ENCODE measurements at places on chromosomes 1 and 21.

DNA sequence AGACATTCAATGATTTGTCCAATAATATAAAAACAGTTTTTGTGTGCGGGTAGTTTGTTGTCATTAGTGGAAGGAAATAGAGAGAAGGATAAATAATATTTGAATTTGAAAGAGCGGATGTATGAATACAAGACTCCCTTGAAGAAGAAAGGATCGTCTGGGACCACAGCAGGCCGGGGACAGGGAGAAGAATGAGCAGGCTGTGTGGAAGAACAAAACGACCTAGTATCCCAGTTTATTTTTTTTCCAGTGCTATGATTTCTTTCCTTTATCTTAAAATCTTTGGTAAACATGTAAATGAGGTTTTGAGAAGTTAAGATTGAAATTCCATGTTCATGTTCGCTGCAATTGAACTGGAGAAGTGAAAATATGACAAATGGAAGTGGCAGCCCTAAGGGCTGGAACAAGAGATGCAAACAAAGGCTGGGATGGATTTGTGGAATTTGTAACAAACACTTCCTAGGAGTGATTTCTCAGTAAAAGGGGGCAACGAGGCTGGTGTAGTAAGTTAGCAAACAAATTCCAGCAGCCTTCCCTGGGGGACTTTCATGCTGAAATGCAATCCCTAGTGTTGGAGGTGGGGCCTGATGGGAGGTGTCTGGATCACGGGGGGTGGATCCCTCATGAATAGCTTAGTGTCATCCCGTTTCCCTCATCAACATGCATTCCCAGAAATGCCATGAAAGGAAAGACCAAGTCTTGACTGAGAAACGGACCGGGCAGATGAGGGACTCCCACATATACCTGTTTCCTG lies 10.2 kb upstream of the IFI16 start:
- no peak for DNase-seq

- DNase-seq: no peak
These were observed 68.3 kb upstream of the CASZ1 start for GRCh38 chr1:10864776-10865175.

DNA sequence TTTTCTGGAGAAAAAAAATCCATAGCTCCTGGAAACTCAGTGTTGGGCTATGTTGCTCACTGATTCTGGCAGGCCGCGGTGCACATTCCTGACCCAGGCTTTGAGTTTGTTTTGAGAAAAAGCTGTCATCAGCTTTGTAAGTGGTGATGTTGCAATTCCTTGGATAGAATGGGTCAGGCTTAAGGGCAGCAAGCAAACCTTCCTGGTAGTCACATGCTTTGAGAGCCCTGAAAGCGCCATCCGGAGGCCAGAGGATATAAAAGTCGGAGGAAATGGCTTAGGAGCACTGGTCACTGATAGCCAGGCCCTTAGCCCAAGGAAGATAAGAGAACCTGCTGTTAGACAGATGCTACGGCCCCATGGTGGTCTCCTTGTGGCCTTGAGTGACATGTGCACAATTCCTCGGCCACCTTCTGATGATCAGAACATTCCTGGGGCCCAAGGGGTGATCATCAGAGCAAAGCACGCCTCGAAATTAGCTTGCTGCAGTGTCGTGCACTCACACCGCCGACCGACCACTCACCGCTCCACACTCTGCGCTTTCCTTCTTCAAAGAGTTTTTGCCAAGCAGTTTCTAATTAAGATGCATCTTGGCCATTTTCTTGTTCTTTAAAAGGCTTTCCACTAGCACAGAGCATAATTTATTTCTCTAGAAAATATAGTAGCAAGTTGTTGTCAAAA lies 78.6 kb downstream of the MAN1C1 start:
- DNase-seq: peak; percentile 56

GRCh38 chr1:59803458-59804038 lies 11.2 kb upstream of the HOOK1 start:
- DNase-seq: no peak

- DNase-seq: no peak
These were observed 253.0 kb downstream of the GPR52 start for GRCh38 chr1:174700775-174701174.

DNA sequence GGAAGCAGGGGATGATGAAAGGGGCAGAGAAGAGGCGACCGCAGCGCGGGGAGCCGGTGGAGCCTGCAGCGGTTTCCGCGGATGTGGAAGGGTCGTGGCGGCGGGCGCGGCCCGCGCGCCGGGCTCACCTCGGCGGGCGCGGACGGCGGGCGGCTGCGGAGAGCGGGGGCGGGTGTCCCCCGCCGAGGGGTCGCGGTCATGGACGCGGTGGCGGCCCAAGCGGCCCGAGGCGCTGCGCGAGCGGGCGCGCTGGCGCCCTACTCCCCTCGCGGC lies 572 bp downstream of the LPGAT1 start:
- DNase-seq: peak; percentile 74

GRCh38 chr1:226751703-226752102 lies 12.6 kb upstream of the ITPKB start:
- no peak for DNase-seq

DNA sequence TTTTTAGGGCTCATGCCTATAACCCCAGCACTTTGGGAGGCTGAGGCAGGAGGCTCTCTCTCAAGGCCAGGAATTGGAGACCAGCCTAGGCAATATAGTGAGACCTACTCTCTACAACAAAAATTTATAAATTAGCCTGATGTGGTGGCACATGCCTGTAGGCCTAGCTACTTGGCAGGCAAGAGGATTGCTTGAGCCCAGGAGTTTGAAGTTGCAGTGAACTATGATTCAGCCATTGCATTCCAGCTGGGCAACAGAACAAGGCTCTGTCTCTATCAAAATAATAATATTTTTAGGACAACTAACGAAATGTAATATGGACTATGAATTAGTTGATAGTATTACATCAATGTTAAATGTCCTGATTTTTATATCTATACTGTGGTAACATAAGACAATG lies 68.8 kb upstream of the ARID1A start:
- DNase-seq: no peak

DNA sequence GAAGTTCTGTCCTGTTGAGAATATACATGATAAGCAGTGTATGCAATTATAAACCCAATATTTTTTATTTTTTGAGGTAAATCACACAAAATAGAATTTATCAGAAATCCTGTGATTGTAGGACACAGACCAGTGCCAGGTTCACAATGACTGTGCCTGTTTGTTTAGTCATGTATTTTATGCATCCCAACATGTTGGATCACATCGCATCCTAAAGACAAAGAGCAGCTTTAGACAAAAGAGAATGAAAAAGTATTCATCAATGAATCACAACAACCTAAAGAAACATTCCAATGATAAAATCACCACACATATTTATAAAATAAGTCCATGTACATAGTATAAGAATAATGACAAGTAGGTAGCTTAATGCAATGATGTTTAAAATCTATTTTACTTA lies 53.2 kb upstream of the LRRC8D start:
- DNase-seq: no peak

DNA sequence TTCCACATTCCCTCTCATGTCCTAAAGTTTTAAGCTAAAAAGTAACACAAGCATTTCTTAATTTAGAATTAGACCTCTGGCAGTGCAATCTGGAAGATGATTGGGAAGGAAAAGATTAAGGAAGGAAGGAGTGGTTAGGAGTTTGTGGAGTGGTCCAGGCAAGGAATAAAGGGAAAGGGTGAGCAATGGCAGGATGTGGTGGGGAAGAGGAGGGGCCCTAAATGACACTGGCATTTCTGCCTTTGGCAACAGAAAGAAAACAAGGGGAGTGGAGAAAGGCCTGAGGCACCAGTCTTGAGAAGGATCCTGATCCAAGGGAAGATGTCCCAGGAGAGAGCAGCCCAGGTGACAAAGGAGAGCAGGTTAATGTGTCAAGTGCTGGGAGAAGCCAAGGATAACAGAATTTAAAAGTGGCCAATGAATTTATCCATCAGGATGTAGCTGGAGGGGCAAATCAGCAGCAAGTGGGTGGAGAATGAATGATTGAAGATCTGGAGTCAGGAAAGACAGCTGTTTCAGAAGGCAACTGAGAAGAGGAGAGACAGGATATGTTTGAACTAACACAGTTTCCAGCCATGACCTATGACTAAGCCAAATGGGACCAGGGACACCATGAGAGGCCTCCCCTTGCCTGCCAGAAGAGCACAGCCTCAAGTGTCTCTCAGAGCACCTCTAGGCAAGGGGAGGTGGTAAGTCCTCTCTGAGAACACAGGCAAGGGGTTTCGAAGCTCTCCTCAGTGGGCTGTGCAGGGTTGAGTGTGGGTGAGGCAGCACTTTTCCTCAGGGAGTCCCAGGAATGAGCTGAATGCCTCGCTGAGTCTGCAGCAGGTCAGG lies 20.9 kb upstream of the LY9 start:
- DNase-seq: peak; percentile 58

- peak; percentile 26 for DNase-seq
These were observed 93.0 kb upstream of the TENT5C start for GRCh38 chr1:117512728-117513321.

DNA sequence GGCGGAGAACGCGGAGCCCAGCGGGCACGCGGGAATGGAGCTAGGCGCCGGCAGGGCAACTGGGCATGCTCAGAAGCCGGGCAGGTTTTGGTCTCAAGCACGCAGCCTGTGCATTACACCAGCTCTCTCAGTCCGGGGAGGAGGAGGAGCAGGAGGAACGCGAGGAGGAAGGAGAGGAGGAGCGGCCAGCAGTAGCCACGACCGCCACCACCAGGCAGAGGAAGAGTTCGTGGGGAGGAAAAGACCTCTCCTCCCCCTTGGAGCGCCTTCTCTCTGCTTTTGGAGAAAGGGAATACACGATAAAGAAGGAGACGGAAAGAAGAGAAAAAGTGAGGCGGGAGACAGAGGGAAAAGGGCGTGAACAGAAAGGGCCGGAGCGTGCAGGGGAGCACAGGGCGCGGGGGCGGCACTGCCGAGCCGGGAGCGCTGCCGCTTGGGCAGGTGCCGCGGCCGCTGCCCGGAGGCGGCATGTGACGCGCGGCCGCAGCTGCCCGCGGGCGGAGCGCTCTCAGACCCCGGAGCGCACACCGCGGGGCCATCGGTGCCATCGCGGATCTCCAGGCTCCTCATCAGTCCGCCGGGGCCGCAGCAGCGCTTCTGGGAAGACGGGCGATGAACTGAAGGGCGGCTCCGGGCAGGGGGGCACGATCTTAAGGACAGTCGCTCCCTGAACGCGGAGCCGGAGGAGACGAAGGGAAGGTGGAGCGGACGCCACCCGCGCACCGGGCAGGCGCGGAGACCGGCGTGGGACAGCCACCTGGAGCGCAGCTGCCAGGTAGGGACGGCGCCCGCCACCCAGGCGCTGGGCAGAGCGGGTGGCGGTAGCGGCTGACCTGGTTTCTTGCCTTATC lies at the start of gene CHRM3:
CHRM3 (plus strand) TSS at position 116 of the 851 bp plus-strand sequence. CDS start 520,884 bp downstream, outside the sequence.
- DNase-seq: peak; percentile 84

DNA sequence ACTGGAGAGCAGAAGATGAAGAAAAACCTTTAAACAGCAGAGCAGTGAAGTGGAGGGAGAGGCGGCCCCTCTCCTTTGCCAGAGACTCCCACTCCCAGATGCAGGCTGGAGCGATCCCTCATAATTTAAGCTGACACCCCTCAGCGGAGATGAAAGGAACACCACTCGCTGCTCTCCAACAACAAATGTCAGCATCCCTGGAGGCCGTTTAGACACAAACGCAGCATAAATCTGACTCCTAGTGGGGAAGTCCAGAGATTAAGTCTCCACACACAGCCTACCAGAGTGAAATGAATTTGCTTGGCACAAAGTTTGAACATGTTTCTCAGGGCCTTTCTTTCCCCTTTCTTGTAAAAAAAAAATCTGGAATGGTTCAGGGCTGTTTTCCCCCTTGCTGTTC lies 137.8 kb downstream of the LMX1A start:
- no peak for DNase-seq

GRCh38 chr1:173043253-173043652 lies 7.5 kb downstream of the TNFSF18 start:
- DNase-seq: peak; percentile 84
